SK-MEL-5 (cell line): ENCODE measurements at places on chromosomes 3 and 15. TPM values are rescaled to one million over a fixed set of nuclear protein-coding genes. Genes with fewer than 3 reads are reported as not detected.
A peak's percentile ranks its signal among the peaks of the same experiment; 100 is the strongest.

SPINK8 gene
- total RNA-seq: not detected in 2 replicates

FILIP1L gene
- total RNA-seq: not detected in 2 replicates

FEZF2 gene
- not detected in 2 replicates for total RNA-seq

GRCh38 chr3:18047052-18047451 lies 304.6 kb upstream of the TBC1D5 start:
- DNase-seq: no peak

GRCh38 chr3:122103821-122104514 lies 48.8 kb downstream of the CD86 start:
- no peak for DNase-seq

DNA sequence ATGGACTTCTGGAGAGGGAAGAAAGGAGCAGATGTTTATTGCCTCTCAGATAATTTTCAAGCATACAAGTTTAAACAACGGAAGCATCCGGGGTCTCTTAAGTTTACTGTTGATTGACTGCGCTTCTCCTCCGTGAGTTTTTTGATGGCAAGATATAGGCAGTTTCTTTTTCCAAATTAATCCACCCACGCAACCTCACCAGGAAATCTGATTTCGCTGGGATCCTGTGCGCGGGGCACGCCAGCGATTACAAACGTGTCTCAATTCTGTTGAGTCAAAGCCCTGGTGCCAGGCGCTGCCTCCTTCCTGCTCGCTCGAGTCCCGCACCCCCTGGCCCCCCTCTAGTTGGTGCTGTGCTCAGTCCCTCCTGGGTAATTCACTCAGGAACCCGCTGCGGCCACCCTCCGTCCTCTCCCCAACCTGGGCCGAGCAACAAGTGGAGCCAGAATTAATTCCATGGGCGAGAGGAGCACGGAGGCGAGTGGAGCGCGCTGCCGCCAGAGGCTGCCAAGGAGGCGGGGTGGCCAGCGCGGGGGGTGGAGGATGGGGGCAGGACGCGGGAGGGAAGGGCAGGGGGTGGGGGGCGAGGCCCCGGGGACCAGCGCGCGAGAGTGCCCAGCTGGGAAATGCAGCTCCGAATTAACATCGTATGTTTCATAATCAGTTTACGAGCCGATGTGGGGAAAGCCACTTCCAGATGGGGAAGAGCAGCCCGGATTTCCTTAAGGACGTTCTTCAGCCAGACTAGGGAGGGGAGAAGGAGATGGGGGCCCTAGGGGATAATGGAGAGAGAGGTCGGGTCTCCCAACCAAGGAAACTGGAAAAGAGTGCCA lies 6.0 kb downstream of the WNT5A start:
- no peak for DNase-seq

CHAC1 gene
- total RNA-seq: 77.3 and 91.0 TPM in 2 replicates

SATB1 gene
- total RNA-seq: 2.1 and 4.0 TPM in 2 replicates

GRCh38 chr3:46080969-46081345 lies 53.7 kb upstream of the XCR1 start:
- DNase-seq: no peak

HRG gene
- total RNA-seq: not detected in 2 replicates

DNA sequence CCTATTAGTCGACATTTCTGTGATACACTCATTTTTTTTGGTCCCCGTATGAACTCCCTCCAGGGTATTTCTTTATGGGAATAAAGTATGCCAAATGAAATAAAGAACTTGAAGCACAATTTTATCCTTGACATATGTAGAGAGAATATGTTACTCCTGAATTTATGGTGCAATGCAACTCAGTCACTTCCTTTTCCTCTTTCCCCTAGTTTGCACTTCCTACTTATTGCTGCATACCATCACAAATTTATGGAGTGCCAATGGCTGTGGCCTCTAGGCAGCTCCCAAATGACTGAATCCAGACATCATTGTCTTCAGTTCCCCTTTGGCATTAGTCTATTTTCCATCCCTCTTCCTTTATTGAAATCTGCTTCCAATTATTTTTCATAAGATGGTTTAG lies 403.5 kb downstream of the FHIT start:
- no peak for DNase-seq

LTK gene
- 0.08 TPM in 1 of 2 replicates, not detected in the other for total RNA-seq

GRCh38 chr3:100209948-100210771 lies 50.6 kb upstream of the TBC1D23 start:
- DNase-seq: no peak

GRCh38 chr15:78389322-78389721 lies 48.7 kb upstream of the IREB2 start:
- no peak for DNase-seq

- no peak for DNase-seq
Observed at GRCh38 chr15:81807186-81807585, 238.6 kb downstream of the MEX3B start.

- no peak for DNase-seq
Observed at GRCh38 chr3:163576314-163576713, 1502.0 kb downstream of the SI start.

ELP6 gene
- 39.4 and 44.6 TPM in 2 replicates for total RNA-seq

GRCh38 chr15:47337106-47337505 lies 380.2 kb upstream of the SEMA6D start:
- no peak for DNase-seq

GRCh38 chr3:9703736-9704346 lies at the start of gene CPNE9:
Gene CPNE9, plus strand, starts transcription at chr3:9703833. Its CDS starts 164 bp downstream, at chr3:9703997.
- DNase-seq: no peak

DNA sequence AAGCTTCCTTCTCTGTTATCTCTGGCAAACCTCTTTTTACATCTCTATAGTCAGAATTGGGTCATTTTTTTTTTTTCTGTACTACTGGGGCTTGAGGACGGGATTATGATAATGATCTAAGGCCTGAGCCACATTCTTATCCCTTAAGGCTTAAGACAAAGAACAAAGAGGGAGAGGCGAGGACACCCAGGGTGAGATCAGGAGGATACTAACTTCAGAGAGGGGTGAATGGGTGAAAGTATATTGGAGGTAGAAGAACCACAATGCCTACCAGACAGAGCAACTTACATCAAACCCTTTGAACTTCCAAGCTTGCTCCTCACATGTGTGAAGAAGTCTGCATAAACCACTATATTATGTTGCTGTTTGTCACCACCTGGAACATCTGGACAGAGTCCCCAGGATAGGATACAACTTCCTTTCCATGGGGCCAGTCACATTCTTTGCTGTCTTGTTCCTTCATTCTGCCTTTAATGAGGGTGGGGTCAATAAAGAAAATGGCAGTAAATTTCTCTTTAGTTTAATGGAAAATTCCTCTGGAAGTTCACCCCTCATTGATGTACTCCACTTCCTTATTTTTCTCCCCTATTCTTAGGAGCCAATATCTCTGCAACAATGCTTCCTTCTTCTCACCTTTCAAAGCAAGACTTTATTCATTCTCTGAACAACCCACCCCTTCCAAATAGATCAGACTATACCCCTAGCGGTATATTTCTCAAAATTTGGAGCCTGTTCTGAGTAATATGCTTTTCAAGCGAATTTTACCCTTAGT lies 9.1 kb upstream of the PDCD6IP start:
- DNase-seq: no peak

DNA sequence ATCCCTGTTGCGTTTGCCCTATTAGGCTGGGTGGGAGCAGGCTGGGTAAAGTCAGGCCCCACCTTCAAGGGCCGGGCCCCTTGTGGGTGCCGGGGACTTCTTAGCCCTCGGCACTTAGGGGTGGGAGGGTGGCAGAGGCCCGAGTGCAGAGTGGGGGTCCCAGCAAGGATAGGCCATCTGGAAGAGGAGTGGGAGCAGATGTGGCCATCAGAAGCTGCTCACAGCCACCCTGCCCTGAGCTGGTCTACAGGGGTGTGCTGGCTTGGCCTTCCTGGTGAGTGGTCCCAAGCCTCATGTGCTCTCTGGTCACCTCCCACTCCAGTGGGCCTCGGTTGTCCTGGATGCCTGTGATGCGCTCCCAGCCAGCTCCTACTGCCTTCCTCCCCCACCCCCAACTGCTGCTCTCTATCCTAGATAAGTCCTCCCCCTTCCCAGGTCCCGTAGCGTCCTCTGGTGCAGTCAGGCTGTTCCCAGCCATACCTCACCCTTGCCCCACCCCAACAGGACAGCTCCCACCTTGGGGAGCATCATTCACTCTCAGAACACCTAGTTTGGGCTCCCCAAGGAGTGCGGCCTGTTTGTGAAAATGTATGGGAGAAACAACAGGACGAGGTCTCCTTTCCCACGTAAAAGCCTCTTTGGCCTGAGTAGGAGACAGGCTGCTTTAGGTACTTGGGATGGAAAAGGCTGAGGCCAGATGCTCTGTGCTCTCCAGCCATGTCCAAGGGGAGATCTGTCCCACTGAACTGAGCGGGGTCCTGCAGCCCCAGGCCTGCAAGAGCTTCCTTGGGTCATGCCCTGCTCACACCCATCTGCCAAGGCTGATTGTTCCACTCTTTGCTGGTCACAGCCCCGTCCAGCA lies 24.9 kb upstream of the PLXNA1 start:
- DNase-seq: no peak

- no peak for DNase-seq
Observed at GRCh38 chr3:52167240-52167639, 13.0 kb upstream of the POC1A start.

DNA sequence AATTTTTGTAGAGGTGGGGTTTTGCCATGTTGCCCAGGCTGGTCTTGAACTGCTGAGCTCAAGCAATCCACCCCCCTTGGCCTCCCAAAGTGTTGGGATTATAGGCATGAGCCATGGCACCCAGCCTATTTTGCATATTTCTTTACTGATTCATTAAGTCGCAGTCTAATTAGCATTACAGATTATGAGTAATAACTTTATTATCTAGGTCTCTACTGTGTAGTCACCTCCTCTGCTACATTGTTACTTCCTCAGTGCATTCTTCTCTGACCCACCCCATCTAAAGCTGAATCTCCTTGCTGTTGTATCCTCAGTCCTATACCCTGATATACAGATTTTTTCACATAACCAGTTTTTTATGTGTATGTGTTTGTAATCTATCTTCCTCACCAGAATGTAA lies 61.7 kb downstream of the TFDP2 start:
- DNase-seq: no peak

DNA sequence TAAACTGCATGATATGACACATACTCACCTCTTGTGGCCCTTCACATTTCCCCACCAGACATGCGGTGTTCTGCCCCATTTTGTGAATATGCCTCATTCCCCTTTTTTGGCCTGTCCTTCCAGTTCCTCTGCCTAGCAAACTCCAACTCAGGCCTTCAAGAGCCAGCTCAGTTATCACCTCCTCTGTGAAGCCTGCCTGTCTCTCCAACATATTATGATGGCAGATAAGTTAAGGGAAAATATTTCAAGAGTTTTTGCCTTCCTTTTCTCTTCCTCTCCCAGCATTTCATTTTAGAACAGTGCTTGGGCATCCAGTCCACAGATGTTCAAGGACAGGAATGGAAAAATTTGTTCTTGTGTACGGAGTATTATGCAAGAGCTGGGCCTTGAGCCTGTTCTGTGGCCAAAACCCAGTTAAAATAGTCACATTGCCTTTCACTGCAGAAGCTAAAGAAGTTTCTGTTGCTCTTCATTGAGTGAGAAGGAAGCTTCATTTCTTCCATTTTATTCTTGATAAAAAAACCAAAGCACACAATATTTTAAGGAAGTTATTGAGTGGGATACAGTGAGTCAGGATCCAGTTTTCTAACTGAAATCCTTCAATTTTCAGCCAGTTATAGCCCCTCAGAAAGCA lies 192.0 kb downstream of the GHSR start:
- no peak for DNase-seq

DNA sequence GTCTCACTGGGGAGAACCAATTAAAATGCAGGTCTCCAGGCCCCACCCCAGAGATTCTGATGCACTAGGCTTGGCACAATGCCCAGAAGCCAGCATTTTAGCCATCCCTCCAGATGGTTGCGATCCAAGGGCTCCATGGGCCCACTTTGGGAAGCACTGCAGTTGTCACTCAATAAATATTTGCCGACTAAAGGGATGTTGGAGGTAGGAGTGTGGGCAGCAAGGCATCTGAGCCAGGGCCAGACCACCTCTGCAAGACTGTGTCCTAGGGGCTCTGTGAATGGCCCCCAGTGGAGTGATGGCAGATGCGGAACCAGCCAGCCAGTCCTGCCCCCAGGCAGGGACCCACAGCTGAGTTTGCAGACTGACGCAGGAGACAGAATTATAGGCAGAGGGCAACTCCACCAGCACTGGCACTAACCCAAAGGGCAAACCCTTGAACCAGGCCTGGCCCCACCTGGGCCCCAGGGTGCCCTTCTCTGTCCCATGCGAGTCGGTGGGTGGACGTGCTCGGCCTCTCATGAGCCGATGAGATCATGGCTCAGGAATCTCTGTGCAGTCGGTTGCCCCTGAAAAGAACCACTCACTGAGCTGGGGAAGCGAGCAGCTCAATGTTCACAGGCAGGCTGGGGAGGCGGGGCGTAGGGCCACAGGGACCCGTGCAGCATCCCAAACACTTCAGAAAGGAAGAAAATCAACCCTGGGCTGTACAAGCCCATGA lies 49.7 kb downstream of the SEMA5B start:
- DNase-seq: no peak

TICRR gene
- total RNA-seq: 3.2 and 3.7 TPM in 2 replicates

DNA sequence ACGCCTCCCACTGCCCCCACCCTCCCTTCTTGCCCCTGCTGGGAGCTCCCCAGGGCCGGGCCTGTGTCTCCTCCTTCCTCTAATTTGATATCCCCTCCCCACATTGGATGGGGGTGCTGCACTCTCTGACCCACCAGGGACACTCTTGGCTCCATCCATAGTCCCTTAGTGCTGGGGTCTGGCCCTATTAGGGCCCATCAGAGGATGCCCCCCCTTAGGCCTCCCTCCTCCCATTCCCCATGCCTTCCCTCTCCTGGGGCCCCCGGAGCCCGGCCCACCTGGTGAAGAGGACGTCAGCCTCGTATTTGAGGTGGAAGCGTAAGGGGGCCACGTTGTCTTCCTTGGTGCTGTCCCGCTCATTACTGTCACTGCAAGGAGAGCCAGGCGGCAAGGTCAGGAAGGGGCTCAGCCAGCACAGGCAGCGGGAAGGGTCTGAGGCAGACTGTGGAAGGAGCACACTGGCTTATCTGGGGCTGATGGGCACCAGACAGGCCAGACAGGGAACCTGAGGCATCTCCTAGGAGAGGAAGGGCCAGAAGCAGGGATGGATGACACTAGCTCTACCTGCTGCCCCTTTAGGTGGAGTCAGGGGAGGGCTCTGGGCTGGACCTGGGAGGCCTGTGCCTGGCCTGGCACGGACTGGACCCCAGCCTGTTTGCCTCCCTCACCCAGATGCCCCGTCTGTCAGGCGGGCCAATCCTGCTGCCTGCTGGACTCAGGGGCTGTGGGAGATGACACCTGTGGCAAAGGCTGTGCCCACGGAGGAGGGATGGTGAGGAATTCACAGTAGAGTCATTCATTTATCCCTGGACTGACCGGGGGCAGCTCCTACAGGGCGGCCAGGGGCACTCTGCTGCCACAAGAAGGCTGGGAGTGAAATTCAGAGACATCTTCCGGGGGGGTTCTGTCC lies 36.2 kb downstream of the FEM1B start:
- DNase-seq: no peak

- DNase-seq: peak; percentile 95
Observed at GRCh38 chr15:84600687-84601554, at the start of gene ZSCAN2. Gene ZSCAN2, plus strand, starts transcription at chr15:84601009. Its CDS starts 2,919 bp downstream, at chr15:84603928.
